ENCODE measurements at places on chromosomes 1 and 21.

DNA sequence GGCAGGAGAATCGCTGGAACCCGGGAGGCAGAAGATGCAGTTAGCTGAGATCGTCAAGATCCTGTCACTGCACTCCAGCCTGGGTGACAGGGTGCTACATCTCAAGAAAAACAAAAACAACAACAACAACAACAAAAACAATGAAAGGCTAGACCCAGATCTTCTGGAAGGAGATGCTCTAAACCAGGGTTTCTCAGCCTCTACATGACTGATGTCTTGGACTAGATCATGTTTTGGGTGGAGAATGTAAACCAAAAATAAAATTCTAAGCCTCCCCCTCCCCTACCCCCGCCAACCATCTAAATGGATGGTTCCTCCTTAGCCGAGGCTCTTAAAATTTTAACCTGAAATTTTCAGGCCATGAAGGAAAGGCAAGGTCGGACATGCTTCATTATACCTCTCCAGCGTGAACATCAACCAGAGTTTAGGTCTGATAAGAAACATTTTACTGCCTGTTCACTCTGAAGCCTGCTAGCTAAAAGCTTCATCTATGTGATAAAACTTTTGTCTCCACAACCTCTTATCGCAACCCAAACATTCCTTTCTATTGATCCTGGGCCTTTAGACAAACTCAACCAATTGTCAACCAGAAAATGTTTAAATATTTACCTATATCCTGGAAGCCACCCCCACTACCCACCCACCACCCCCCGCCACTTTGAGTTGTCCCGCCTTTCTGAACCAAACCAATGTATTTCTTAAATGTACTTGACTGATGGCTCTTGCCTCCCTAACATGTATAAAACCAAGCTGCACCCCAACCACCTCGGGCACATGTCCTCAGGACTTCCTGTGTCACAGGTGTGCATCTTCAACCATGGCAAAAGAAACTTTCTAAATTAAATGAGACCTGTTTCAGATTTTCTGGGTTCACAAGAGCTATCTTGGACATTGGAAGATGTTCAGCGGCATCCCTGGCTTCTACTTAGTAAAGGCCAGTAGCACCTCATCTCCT, 1.9 kb upstream of the CAPN2 start:
- no peak for DNase-seq

- no peak for DNase-seq
Measured at GRCh38 chr21:44618909-44619308, 7.0 kb downstream of the KRTAP10-8 start.

DNA sequence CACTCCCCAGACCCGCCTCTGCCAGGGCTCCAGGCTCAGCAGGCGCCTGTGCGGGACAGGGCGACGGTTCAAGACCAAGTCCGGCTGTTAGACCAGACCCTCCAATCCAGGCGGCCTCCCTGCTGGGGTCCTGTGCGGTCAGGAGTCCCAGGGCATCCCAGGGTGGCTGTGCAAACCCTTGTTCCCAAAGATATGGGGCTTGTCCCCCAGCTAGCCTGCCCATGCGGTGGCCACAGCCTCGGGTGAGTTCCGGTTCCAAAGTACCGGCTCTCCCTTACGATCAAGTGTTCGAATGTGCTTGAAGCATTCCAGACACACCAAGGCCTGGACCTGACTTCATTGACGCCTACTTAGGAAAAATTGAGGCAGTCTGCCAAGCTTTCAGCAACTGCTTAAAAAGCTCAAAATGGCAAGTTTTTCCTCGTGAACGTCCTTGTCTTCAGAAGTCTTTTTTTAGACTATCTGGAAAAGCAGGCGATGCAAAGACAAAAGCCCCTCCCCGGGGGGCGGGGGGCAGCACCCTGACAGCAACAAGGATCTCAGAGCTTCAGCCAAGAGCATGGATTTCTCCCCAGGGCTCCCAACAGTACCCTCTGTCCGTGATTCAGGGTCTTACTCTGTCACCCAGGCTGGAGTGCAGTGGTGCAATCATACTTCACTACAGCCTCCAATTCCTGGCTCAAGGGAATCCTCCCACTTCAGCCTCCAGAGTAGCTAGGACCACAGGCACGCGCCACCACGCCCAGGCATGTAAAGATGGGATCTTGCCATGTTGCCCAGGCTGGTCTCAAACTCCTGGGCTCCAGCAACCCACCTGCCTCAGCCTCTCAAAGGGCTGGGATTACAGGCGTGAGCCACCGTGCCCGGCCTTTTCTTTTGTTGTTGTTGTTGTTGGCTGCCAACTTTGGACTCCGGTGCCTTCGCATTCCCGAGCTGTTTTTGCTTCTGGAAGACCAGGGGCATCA, 2.3 kb downstream of the FAAP20 start:
- DNase-seq = no peak

DNA sequence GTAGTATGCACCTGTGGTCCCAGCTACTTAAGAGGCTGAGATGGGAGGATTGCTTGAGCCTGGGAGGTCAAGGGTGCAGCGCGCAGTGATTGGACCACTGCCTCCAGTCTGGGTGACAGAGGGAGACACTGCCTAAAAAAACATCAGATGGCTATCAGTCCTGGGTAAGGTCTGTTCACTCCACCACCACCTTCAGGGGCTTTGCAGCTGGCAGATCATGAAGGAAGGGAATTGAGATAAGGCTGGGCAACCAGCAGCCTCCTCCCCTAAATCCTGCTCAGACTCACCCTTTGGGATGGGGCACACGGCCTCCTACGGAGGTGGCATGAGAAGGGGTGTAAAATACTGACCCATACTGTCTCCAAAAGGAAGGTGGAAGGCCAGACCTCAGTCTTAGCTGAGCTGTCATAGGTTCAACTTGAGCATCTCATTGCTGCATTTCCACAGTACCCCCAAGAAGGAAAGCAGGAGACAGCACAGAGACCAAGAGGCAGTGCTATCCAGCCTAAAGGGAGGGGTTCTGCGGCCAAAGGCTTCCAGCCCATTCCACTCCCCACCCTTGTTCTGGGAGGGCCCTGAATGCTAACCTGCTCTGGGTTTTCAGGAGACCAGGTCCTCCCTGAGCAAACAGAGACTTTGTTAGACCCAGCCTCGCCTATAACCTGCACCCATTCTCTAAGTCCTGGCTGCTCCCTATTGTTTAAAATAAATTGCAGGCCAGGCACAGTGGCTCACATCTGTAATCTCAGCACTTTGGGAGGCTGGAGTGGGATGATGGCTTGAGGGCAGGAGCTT, 13.7 kb downstream of the SLC45A3 start:
- DNase-seq = no peak

- DNase-seq = no peak
Measured at GRCh38 chr1:12661606-12662219, 17.8 kb downstream of the AADACL4 start.

DNA sequence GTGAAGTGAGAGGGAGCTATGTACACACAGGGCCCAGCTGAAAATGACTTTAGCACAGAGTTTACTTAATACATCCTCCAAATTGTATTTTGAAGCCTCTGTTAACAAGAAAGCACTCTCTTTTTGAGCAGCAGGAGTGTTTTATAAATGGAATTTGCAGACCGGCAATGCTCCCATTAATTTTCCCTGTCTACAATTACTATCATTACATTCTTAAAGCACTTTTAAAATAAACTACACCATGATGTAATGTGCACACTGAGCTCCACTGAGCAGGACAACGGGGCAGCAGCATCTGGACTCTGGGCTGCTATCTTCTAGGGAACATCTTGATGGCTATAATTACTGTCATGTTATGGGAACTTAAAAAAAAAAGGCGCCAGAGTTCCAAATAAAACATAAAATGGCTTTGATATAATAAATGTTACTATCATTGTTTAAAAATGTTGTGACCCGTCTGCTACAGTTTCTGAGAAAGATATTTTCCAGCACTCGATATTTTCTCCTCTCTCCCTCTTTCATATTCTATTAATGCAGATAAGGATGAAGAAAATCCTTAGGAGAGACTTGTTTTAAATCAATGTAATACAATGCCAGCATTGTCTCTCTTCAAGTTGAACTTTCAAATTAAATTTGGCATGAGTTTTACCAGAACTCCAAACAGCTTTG, 150.9 kb downstream of the HLX start:
- no peak for DNase-seq

DNA sequence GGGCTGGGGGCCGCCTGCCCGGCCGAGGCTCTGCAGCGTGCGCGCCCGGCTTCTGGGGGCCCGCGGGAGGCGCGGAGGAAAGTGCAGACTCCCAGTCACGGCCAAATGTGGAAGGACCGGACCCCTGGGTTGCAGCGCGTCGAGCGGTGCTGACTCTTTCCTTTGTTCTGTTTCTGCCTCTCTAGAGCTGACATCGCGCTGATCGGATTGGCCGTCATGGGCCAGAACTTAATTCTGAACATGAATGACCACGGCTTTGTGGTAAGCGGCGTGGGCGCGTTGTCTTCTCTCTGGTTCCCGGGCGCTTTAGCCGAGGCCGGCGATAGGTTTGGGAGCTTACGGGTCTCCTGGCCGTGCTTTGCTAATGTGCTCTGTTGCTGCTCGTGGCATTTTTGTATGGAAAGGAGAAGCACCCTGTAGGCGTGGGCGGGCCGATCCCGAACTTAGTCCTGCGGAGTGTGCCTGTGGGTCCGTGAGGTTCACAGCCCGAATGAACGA, 629 bp downstream of the PGD start:
- DNase-seq = no peak

DNA sequence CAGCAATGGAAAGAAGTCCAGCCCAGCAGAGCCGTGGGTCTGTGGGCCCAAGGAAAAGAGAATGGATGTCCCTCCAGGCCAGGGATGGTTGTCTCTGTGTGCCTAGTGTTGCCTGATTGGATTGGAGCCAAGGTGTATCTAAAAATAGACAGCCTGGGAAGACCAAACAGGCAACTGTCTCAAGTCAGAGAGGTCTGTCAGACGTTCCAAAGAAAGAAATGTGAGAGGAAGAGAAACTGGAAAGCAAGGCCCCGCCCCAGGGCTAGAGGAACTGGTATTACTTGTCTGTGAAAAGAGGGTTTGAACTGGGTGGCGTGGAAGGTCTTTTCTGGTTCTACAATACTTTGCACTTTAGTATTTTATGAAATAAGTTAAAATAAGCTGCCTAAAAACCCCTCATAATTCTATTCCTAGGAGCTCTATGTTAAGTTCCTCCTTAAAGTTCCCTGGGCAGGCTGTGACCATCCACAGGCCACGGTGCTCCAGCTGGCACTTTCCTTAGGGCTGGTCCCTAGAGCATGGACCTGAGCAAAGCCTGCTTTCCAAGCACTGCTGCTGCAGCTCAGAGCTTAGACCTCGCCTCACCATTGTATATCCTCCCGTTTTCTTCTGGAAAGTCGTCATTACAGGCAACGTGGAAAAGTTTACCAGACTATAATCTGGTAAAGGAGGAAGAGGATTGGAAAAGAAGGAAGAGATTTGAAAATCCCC, 151.6 kb downstream of the DISC1 start:
- DNase-seq = peak; percentile 91

GRCh38 chr1:119327450-119328155, 41.0 kb upstream of the HAO2 start:
- DNase-seq = peak; percentile 91

- no peak for DNase-seq
Measured at GRCh38 chr1:41803656-41804055, 115.1 kb downstream of the HIVEP3 start.

GRCh38 chr1:56330391-56331026, 248.9 kb downstream of the PLPP3 start:
- DNase-seq = no peak

All from islet precursor cell (in vitro differentiated cells).